ENCODE measurements at places on chromosomes 13 and 19. TPM values are rescaled to one million over a fixed set of nuclear protein-coding genes. Genes with fewer than 3 reads are reported as not detected.

The SMIM17 gene
- 0.65 TPM for total RNA-seq

The MAP4K1 gene
- 3.2 TPM for total RNA-seq

- DNase-seq = no peak
These were observed 229.4 kb downstream of the ITGBL1 start for GRCh38 chr13:101681834-101682233.

The SLC8A2 gene
- 9.9 TPM for total RNA-seq

GRCh38 chr13:84430446-84430845 lies 548.2 kb upstream of the SLITRK1 start:
- DNase-seq = no peak

The PCDH20 gene
- total RNA-seq = 12.6 TPM

DNA sequence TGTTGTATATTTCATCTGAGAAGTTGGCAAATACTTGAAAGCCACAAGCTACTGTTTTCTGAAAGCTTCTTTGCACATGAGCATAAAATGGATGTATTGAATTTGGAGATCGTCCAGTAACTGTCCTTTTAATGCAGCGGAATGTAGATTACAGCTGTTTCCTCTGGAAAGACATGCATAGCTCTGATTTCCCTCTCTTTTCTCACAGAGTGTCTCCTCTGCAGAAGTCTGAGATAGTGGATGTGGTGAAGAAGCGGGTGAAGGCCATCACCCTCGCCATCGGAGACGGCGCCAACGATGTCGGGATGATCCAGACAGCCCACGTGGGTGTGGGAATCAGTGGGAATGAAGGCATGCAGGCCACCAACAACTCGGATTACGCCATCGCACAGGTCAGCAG lies 283.0 kb downstream of the SHISA2 start:
- DNase-seq = no peak

The DCT gene
- total RNA-seq = under 0.01 TPM

DNA sequence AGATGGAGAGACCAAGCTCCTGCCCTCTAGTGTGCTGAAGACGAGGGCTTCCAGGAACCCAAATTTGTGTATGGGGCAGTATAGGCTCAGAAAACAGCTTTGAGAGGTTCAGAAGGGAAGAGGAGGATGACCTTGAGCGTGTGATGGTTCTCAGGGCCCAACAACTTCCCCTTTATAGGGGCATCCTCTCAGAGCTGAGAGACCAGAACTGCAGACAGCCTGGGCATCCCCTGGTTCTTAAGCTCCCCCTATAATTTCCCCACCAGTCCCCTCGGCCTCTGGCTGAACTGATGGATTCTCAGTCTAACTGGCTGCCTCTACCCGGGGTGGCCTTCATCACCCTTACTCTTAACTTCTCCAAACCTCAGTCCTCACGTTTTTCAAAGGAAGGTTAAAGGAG lies 167.5 kb downstream of the URI1 start:
- DNase-seq = no peak

DNA sequence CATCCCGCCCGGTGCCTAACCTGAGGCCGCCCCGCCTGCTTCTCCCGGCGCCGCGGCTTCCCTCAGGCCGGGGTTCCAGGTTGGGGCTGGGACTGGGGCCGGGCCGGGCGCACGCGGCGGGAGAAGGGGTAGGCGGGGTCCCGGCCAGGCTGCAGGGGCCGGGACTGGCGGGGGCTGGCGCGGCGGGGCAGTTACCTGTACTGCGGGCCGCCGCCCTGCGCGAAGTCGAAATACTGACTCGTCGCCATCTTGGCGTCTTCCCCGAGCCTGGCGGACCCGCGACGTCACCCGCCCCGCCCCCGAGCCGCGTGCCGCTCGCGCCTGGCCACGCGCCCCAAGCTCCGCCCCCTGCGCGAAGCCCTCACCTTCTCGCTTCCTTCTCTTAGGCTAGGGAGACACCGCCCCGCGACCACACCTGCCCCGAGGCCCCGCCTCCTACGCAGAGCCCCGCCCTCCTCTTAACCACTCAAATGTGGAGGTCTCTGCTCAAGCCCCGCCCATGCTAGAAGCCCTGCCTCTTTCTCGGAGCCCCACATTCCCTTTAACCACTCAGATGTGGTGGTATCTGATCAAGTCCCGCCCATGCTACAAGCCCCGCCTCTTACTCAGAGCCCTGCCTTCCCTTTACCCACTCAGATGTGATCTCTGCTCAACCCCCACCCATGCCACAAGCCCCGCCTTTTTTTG lies at the start of gene ZFR2:
Gene ZFR2, minus strand, starts transcription at position 269 of the 687 bp plus-strand sequence. Its CDS starts 21 bp downstream, at position 248.
- DNase-seq = no peak

The LRRC8E gene
- 1.0 TPM for total RNA-seq

- DNase-seq = no peak
These were observed 707.1 kb upstream of the SPRY2 start for GRCh38 chr13:81048026-81048461.

DNA sequence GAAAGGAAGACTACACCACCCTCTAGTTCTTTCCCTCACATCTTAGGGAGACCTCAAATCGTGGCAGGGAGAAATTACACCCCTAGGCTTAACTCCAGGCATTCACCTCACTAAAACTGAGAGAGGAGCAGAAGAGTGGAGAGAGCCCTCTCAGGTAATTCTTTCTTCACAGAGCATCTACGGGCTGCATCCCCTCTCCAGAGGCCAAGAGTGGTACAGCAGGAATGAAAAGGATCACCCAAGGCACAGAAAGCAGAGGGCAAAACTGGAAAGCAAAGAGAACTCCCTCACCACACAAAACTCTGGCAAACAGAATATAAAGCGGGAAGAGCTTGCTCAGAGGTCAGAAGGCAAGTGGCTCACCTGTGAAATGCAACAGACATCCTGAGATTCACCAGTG lies 661.2 kb downstream of the TBC1D4 start:
- DNase-seq = no peak

DNA sequence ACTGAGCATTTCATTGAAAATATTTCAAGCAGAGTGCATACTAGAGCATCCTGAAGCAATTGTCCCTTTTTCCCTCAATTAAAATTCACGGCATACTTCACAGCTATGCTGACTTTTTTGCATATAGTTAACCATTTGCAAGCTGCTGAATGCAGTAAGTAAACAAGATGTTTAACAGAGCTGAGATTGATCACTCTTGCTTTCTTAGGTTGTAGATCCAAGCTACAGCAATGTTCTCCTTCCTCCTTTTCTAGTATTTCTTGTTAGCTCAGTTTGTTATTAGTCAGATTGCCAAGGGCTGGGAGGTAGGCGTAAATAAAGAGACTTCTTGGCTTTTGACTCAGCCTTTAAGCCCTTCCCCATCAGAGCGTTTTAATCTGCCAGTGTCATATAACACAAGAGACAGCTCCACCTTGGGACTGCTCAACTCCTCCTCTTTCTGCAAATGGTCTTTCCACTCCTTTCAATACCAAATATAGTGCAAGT lies at the start of gene SLITRK6:
Gene SLITRK6, minus strand, starts transcription at position 323 of the 486 bp plus-strand sequence. CDS start 2,911 bp downstream, outside the sequence.
- DNase-seq = no peak

All from esophagus muscularis mucosa (tissue), 4 donors.